Tibial nerve (tissue), 4 donors: ENCODE measurements at places on chromosomes 2 and 18. TPM values are rescaled to one million over a fixed set of nuclear protein-coding genes. Genes with fewer than 3 reads are reported as not detected.

SAG gene
- not detected for total RNA-seq

GRCh38 chr2:106530866-106531265, 43.7 kb downstream of the CD8B2 start:
- DNase-seq: no peak

DNA sequence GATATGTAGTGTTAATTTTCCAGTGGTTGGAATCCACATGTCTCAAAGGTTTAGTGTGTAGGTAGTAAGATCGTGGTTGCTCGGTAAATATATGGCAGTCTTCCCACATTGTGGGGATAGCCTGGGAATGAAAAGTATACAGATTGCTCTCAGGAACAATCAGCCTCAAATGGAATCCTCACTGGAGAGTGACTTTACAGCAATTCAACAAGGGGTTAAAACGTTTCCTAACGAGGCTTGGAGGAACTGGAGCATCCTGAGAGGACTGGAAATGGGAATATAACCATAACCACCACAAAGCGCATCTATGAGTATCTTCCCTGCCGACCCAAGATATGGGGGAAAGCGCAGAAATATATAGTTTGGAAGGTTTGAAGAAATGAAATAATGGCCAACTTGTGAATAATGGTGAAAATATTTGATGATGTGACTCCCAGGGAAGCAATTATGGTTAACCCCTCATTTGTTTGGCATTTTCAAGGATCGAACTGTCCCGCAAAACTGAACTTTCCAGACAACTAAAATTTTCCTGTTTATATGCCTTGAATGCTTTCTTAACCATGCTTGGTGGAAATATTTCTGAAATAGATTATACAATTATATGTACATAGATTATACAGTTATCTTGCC, 100.7 kb upstream of the FOSL2 start:
- no peak for DNase-seq

DNA sequence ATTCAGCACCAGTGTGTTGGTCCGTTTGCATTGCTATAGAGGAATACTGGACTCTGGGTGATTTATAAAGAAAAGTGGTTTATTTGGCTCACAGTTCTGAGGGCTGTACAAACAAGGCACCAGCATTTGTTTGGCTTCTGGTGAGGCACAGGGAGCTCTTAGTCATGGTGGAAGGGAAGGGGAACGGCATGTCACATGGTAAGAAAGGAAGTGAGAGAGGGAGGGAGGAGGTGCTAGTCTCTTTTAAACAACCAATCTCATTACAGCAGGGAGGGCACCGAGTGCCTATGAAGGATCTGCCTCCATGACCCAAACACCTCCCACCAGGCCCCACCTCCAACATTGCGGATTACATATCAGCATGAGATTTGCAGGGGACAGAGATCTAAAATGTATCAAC, 143.9 kb upstream of the DLX2 start:
- DNase-seq: no peak

GRCh38 chr2:144194326-144195071, 325.4 kb downstream of the ZEB2 start:
- DNase-seq: no peak

DNA sequence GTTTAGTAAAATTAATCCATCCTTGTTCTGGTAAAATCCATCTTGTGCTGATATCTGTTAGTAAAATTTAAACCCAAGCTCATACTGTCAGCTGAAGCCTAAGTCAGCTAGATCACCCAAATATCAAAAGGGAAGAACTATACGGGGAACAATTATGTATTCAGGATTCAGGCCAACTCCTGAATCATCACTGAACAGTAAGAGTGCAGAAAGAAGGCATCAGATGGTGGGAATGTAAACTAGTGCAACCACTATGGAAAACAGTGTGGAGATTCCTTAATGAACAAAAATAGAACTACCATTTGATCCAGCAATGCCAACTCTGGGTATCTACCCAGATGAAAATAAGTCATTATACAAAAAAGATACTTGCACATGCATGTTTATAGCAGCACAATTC, 81.8 kb downstream of the RAPGEF4 start:
- DNase-seq: no peak
